ENCODE measurements at places on chromosomes 12 and 14. TPM values are rescaled to one million over a fixed set of nuclear protein-coding genes. Genes with fewer than 3 reads are reported as not detected.

DNA sequence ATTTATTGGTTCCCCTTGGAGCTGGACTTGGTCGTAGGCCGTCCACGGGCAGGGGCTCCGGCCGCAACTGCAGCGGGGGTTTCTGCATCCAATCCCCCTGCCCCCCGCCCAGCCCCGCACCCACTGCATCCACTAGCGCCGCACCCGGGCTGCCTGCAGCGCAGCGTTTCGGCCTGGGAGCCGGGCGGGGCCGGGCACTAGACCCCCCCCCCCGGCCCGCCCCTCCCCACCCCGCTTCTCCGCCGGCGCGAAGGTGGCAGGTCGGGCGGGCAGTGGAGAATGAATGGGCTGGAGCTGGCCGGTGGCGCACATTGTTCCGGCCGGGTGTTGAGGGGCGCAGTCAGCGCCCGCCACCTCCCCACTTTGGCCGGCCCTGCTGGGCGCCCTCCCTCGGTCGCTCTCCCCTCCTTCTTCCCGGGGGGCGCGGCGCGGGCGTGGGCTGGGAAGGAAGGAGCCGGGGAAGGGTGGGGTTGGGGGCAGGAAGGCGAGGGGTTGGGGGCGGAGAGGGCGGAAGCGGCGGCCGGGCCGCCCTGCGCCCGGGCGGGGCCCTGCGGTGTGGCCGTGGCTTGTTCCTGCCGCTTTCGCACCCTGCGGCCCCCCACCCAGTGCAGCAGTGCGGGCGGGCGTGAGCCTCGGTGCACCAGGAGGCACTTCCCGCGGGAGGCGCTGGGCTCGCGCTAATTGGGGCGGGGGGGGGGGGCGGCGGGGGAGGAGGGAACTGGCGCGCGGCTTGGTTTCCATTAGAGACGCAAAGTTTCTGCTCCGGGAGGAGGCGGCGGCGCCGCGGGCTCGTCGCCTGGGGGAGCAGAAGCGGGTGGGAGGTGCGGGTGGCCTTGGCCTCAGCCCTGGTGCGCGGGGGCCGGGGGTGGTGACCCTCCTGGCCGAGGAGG lies 841 bp downstream of the CALM1 start:
- peak; percentile 65 for DNase-seq

- DNase-seq = no peak
These were observed 112.1 kb downstream of the NCOR2 start for GRCh38 chr12:124455336-124455735.

GRCh38 chr14:102333390-102333789 lies 13.8 kb downstream of the ZNF839 start:
- no peak for DNase-seq

GRCh38 chr12:113955109-113955970 lies 10.8 kb downstream of the RBM19 start:
- DNase-seq = no peak

- DNase-seq = no peak
These were observed 38.2 kb downstream of the PLXNC1 start for GRCh38 chr12:94186278-94187241.

- DNase-seq = no peak
These were observed 86.5 kb downstream of the DAD1 start for GRCh38 chr14:22502551-22502950.

DNA sequence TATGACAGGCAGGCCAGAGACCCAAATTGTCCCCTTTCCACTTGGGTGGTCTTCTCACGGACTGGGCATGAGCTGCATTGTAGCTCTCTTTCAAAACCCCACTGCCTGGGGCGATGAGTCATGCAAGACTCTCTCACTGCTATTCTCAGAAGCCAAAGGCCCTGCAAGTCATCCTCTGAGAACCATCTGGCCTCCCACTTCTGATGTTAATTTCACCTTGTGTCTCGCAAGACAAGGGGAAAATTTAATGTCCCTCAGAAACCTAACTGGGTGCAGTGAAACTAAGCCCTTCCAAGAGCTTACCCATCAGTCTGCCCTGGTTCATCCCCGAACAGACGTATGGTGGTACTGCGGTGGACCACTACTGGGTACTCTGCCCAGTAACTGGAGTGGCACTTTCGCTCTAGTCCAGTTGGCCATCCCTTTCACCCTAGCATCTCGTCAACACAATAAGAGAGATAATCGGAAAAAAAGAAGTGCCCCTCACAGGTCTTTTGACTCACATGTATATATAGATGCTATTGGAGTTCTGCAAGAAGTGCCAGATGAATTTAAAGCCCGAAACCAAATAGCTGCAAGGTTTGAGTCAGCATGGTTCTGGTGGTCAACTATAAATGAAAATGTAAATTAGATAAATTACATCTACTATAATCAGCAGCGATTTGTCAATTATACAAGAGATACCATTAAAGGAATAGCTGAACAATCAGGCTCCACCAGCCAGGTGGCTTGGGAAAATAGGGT lies 31.3 kb upstream of the LALBA start:
- DNase-seq = peak; percentile 61

GRCh38 chr14:55433880-55434804 lies 6.3 kb downstream of the TBPL2 start:
- DNase-seq = no peak

- no peak for DNase-seq
These were observed 2.0 kb upstream of the CLEC6A start for GRCh38 chr12:8453796-8454195.

DNA sequence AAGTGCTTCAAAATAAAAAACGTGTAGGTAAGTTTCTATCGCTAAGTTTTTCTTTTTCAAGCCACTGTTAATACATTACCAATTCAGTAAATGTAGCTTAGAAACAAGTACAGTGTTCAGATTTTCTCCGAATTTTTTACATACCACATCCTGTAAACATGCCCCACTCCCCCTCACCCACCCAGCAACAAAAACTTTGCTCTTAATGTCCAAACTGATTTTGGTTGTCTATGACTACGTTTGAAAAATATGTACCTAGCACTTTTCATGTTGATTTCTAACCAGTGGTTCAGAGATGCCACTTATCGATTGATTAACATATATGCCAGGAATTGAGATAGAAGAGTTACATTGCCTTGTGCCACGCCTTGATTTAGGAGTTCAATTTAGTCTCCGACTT lies 663 bp upstream of the LIN7A start:
- no peak for DNase-seq

GLT8D2 gene
- total RNA-seq = 6.8 TPM

IFI27L2 gene
- 19.8 TPM for total RNA-seq

GMFB gene
- 75.9 TPM for total RNA-seq

WNT5B gene
- 1.2 TPM for total RNA-seq

TUNAR gene
- total RNA-seq = 63.9 TPM

FGF6 gene
- total RNA-seq = not detected

Data from H1 (cell line).